ENCODE measurements at places on chromosomes 5 and 9.

DNA sequence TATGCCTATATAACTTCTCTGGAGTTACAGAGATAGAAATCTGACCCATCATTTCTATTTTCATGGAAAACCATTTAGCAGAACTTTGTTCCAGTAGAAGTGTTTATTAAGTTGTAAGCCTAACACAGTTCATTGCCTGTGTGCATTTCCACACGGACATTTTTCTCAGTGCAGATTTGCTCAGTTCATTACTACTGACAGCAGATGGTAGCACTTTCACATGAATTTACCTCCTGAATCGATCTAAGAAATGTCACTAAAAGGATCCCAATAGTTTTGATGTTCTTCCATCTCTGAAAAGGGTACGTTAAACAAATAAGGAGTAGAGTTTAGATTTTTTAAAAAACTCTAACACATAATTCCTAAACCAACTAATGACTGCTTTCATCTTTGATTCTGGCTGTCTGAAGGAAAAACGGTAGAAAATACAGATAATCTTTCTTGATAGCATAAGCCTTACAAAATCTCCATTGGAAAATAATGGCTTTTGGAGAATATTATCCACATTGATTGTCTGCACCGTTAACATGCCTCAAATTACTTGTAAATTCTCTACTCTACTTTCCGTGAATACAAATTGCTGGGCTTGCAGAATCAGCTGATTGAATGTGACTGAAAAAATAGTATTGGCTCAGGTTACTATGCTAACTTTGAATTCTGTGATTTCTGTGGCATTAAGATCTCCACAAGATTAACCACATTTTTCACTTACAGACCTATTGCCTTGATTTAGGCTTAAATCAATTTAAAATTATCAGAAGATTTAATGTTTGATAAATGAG lies 33.1 kb downstream of the RPS23 start:
- DNase-seq = no peak

DNA sequence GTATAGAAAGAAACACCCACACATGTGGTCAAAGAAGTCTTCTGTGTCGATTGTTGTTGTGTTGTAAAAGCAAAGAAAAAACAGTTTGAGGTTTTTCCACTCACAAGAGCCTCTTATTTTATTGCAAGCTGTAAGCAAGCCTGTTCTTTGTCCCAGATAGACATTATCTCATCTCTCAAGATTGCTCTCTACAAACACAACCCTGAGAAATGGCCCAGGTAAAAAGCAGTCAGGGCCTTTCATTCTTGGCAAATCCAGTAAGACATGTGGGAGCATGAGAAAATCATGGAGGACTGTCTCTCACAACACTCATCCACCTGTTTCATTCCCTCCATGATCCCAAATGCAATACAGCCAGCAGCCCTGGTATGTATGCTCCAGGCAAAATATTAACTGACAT lies 286.6 kb upstream of the POU5F2 start:
- DNase-seq = no peak

DNA sequence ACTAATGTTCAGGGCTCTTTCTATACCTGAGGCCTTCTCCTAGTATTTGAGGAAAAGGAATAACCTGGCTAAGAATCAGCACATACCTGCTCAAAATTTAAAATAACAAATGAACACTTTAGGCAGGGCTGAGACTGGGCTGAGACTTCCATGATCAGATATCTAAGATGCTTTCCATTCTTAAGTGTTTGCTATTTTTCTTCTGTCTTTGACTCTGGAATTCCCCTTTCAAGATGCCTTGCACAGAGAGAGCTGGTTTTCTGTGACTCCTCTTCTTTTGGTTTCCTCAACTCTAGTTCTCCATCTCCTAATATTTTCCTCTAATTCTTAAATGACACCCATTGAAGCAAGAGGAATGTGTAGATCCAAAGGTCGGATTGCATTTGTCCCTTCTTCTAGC lies 61.1 kb downstream of the DPYSL3 start:
- DNase-seq = no peak

DNA sequence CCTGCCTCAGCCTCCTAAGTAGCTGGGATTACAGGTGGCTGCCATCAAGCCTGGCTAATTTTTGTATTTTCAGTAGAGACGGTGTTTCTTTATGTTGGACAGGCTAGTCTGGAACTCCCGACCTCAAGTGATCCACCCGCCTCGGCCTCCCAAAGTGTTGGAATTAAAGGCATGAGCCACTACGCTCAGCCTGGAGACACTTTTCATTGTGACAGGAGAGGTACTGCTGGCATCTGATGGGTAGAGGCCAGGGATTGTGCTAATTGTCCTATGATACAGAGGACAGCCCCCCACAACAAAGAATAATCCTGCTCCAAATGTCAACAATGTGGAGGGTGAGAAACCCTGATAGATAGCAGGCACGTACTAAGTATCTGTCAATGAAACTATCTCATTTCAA lies 91.3 kb upstream of the SLC25A48 start:
- DNase-seq = no peak

- peak; percentile 57 for DNase-seq
Measured at GRCh38 chr5:146565764-146566367, 49.9 kb upstream of the GPR151 start.

Data from CD4-positive, alpha-beta T cell treated with Interleukin-17A for 1 hour (primary cell).